ENCODE measurements at places on chromosomes 3 and 15.

- DNase-seq = no peak
These were observed 127.3 kb upstream of the MRPL3 start for GRCh38 chr3:131630097-131630496.

DNA sequence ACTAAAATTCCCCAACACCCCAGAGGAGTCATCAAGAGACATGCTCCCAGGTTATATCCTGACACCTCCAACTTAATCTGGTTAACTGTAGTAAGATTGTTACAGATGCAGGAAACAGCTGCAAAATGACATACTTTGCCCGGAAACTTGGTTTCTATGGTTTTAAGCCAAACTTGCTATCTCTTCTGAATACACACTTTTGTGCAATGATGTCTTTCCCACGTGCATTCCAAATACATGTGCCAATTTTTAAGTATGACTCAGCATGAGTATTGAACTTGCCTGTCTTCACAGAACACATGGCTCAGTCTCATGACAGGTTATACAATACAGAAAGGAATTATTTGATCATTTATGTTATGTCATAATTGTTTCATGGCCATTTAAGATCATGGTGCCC lies 207.0 kb upstream of the DCBLD2 start:
- peak; percentile 31 for DNase-seq

DNA sequence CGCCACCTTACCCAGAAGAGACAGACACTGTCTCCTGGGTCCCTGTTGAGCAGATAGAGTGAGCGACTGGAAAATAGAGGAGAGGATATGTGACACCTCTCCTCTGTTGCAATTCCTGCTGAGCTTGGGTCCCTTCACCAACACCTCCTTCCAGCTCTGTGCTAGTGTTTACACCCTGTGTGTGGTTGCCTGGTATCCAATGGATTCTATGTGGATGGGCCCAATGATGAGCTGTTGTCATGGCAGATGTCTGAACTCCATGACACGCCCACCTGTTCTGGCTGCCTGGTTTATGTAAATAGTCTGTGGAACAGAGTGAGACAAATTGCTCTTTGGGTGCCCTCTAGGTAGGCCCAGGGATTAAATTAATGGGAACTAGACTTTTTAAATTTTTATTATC lies 23.7 kb downstream of the RBM5 start:
- DNase-seq = no peak

- DNase-seq = no peak
These were observed 23.8 kb downstream of the TMEM45A start for GRCh38 chr3:100516232-100516631.

DNA sequence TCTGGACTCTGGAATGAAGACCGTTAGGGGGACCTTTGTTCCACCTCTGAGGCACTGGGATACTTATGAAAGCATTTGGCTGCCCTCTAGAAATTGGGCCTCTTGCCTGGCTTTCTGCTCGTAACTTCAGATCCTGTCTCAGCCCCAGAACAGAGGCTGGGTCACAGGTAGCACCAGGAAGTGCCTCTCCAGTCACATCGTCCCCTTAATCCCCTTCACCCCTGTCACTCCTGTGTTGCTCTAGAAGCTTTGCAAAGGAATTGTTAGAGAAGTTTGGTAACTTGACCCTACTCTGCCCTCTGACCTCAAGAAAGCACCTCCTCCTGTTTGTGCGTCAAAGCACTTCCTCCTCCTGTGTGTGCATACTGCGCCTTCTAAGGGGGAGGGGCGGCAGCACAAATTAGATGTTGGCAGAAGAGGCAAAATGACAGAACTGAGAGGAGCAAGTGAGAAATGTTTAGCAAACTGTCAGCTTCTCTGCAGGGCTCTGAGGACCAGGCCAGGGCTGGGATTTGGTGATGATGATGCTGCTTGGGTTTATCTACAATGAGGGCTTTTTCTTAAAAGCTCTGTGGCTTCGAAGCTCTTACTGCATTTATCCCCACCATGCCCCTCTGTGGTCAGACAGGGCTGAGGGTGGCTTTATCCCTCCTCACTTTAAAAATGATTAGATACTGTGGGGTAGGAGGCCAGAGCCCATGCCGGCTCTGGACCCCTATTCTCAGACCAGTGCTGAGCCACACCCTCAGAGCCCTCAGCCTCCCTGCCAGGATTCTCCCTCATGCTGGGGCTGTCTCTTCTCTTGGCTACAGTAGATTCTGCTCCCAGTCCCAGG lies 76.2 kb downstream of the LARS2 start:
- no peak for DNase-seq

GRCh38 chr3:195258449-195259153 lies 12.4 kb downstream of the XXYLT1 start:
- no peak for DNase-seq

- no peak for DNase-seq
These were observed 148.8 kb upstream of the GADL1 start for GRCh38 chr3:31043184-31043819.

- no peak for DNase-seq
These were observed 137.0 kb upstream of the GOLGA6L4 start for GRCh38 chr15:84098604-84099003.

GRCh38 chr15:38197553-38197952 lies 55.1 kb upstream of the SPRED1 start:
- DNase-seq = peak; percentile 48

DNA sequence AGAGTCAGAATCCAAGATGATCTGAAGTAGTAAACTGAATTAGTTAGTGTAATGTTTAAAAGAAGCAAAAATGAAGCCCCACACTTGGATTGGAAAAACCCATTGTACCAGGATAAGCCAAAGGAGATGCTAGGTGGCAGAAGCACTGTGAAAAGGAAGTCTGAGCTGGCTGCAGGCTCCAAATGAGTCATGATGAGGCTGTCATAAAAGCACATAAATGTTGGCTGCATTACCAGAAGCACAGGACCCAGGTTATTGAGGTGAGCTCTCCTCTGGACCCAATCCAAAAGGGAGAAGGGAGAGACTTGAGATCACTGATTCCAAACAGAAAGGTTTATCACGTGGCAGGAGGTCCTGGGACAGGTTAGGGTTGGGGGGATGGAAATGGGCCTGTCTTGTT lies 3.2 kb upstream of the ACAN start:
- DNase-seq = no peak

DNA sequence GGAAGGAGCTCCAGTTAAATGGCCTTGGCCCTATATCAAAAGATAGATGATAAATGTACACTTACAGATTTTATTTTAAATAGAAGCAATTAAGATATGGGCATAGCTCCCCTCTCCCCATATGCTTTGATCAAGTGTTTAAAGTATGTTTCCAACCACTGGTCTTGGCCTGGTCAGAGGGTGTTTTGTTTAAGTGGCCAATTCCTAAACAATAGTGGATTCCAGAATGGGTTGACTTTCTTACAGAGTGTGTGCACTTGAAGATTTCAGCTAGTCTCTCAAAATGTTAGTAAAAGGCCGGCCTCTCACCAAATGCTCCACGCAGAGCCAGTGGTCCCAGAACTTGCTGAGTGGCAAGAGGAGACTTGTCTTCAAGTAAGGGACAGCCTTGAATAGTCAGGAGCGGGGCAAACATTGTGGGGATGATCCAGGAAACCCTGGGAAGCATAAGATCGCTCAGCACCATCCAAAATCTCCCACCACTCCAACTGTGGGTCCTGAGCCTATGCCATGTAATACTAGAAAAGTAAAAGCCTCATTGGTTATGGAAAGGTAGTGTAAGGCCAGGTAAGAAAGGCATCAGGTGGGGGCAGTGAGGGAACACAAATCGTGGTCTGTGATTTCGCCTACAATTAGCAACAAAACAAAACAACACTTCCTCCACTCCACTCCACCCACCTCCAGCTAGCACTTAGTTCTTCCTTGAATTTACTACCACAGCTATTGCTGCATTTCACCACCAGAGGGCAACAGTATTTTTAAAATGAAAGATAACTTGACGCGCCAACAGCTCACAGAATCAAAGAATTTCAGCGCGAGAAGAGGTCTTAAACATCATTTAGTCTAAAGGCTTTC lies 4.8 kb downstream of the RARRES1 start:
- peak; percentile 59 for DNase-seq
